HL-60 (cell line): ENCODE measurements at places on chromosomes 7 and 10.
A peak's percentile ranks its signal among the peaks of the same experiment; 100 is the strongest.

DNA sequence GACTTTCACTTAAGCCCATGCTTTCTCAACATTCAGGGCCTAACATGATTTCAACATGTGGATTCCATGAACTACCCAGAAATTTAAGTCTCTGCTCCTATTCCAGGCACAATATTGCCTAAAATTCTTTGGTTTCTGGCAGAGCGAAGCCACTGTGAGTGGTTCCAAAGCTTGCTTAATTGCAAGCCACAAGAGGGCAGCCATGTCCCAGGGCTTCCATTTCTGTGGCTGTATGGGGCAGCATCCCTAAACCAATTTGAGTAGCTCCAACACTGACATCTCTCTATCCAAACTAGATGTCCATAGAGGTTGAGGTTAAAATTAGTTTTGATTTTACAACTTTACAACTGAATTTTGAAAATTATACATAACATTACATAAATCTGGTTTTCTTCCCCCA is 56.3 kb upstream of the MDFIC start:
- DNase-seq, result peak; percentile 62

GRCh38 chr10:95759233-95759826 is 3.4 kb downstream of the ENTPD1 start:
- no peak for DNase-seq

GRCh38 chr7:47510192-47510591 is 71.7 kb downstream of the TNS3 start:
- no peak for DNase-seq

DNA sequence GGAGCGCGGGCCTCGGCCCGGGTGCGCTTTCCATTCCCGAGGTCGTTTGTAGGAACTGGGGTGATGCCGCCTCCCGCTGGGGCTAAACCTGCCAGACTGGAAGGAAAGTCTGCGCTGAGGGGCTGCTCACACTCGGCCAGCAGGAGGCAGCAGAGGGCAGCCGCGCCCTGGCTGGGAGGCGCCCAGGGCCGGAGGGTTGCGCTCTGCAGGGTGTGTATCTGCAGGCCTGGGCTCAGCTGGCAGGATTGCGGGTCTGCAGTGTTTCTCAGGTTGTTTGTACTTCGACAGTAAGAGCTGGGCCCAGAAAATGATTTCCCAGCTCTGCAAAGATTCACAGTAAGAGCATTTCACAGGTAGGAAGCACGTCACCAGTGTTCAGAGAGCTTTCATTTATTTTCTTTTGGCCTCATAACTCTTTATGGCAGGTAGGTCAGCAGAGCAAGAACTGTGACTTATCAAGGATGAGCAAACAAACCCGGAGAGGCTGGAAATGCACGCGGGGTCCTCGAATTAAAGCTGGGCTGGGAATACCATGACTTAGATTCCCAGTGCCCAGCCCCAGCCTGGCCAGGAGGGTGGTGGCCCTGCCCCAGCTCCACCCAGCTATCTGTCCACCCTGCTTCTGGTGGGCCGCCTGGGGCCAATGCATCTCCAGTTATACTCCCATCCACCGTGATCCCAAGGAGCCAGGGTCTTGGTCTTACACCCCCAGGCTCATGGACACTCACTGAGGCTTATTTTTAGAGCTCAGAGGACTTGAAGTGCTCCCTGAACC is 15.2 kb upstream of the PPP2R2D start:
- DNase-seq, result peak; percentile 79

- DNase-seq, result no peak
Measured at GRCh38 chr7:157566631-157567006, 229.8 kb downstream of the DNAJB6 start.

GRCh38 chr10:31581741-31582323 is 262.8 kb downstream of the ZEB1 start:
- no peak for DNase-seq

DNA sequence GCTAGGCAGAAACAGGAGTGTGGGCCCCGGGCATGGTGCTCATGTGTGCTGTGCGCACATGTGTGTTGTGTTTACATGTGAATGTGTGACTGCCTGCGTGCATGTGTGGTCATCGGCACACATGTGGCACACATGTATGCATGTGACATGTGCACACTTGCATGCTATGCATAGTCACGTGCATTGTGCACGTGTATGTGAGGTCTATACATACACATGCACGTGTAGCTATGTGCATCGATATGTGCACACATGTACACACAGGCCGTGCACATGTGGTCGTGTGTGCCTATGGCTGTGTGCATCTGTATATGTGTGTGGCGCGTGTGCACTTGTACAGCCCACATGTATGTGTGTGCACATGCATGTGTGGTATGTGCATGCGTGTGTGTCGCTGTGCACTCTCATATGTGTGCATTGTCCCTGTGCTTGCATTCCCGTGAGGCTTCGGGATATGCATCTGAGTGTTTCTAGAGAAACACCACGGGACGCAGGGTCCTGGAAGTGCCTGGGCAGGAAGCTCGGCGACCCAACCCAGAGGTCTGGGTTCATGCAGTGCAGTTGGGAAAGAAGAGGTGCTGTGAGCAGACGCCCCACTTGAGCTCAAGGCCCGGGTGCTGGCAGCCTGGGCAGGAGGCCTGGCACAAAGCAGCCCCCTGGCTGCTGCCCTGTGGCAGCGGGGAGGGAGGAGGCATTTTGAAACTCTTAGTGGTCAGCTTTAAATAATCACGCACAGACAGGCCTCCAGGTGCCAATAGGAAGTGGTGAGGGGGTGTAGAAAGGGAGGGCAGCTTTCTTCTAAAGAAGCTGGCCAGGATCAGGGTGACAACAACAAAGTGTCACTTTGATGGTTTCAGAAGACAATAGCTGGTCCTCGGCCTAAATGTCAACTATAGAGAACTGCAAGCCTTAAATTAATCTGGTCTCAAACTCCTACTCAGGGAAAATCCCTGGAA is 410.0 kb upstream of the MGMT start:
- DNase-seq, result no peak

- no peak for DNase-seq
Measured at GRCh38 chr10:11724938-11725776, 17.0 kb upstream of the ECHDC3 start.

- DNase-seq, result no peak
Measured at GRCh38 chr10:60565492-60565891, 175.8 kb upstream of the ANK3 start.

DNA sequence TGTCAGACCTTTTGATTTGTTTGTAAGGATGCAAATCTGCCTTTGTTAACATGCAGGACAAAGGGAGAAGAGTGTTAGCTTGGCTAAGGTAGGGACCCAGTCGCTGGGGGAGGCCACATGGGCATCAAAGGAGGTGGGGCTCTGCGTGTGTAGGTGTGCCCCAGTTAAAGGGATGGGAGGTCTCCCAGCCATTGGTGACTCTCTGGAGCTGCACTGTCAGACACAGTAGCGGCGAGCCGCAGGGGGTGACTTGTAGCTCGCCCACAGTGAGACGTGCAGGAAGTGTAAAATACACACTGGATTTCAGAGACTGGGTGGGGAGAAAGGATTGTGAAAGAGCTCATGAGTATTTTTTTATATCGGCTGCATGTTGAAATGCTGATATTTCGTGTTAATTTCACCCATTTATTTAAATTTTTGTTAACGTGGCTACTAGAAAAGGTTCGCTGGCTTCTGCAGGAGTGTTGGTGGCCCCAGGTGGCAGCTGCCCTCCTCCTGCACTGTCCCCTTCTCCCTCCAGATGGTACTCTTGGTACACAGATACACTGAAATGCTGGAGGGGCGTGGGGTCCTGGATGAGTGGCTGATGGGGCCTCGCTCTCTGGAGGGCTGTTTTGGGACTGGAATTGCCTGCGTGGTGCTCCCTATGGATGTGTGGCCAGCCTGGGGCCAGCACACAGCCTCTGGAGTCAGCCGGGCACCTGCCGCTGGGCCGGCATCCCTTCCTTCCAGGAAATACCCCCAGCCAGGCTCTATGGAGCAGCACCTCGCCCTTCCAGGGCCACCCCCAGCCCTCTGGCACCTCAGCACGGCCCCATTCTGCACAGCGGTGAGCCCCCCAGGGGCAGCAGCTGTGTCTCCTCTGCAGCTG is 59.2 kb downstream of the LHPP start:
- DNase-seq, result no peak

DNA sequence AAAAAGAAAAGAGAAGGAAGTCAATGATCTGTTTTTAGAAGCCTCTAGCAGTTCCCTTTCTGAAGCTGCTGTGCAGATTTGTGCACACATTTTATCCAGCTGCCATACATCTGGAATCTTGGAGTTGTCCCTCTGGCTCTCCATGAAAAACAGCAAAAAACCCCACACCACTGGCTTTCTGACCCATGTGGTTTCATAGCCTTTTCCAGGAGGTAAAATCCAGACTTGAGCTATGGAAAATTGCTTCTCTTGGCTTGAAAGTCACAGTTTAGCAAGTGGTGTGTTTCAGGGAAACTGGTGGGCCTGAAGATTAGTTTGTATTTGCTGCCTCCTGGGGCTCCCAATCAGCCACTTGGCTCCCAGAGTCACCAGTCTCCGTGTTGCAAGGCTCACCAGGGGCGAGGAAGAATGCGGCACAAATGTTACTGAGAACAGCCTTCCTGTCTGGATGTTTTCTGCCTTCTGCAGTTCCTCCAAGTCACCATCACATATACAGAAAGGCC is 50.1 kb upstream of the ADRB1 start:
- DNase-seq, result no peak

- DNase-seq, result no peak
Measured at GRCh38 chr10:43648095-43648397, 635 bp downstream of the ZNF32 start.

- DNase-seq, result no peak
Measured at GRCh38 chr7:144622745-144623144, 213.1 kb downstream of the TPK1 start.

DNA sequence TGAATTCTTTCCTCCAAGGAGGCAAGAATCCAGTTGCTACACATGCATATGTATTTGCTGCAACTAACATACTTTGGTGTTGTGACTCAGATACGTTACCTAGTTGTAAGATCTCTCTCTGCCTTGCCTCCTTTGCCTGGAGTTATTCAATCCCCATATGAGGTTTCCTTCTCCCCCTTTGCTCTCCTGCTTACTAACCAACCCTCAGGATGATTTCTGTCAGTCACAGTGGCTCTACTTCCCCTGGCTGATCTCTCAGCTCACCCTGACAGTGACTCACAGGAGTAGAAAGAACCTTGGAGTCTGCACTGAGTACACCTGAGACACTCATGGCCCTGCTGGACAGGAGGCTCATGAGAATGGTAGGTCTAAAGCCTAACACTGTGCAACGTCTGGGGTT is 92.0 kb downstream of the TMEM106B start:
- no peak for DNase-seq

DNA sequence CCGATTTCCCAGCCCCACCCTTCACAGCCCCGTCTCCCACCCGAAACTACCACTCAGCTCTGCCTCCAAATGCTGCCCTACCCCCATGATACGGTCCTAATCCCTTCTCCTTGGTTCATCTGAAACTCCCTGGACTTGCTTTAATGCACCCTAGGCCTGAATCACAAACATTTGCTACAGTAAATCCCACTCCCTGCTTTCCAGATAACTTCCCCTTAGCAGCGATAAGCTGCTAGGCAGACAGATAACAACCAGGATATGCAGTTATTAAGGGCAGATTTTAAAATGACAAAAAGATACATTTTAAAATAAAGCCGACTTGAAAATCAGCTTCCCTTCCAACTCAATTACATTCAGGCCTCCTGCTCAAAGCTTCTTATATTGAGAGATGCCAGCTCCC is 514.7 kb downstream of the GRID1 start:
- DNase-seq, result no peak

DNA sequence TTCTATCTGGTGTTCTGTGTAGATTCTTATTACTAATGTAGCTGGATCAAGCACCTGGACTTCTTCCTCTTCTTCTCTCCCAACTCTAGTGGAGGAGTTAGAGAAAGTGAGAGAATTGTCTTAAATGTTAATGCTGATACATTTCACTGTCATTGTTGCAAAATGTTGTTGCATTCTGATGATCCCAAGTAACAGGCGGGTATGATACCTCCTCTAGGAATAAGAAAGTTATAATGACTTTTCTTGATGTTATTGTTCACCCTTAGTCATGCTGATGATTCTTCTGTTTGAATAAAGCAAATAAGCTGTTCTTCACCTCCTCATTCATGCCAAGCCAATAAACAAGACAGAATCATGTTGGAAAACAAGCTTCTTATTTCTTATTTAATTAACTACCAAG is 9.1 kb downstream of the CHRM2 start:
- DNase-seq, result no peak

DNA sequence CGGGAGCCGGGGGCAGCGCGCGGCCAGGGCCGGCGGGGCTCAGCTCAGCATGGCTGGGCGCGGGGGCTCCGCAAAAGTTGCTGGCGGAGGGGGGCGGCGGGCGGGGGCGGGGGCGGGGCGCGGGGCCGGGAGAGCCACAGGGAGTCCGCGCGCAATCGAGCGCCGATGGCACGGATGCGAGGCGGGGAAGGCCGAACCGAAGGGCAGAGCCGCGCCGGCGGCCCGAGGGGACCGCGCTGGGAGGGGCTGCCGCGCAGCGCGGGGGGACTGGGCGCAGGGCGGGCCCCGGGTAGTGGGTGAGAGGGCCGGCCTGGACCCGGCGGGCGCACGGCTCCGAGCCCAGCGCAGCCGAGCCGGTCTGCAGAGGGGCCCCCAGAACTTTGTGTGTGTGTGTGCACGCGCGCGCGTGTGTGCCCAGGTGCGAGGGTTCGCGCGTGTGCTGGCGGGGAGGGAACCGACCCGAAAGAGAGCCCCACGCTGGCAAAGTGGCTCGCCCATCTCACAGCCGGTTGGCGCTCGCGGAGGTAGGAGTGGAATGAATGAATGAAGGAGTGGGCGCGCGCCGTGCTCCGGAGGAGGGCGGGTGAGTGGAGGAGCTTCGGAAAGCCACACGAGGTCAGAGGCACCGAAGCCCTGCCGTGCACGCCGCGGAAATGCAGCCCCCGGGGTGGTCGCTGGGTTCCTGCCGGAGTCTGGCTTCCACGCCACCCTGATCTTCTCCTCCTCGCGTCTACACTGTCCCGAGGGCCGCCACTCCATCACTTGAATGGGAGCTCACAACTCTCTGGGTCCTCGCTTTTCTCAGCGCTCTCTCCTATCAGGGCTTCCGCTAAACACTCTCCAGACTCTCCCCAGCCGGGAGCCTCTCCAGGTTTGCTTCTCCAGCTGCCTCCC is at the start of gene HIPK2:
Gene HIPK2, minus strand, starts transcription at position 51 of the 894 bp plus-strand sequence. CDS start 375 bp downstream, outside the sequence.
- peak; percentile 61 for DNase-seq

- DNase-seq, result no peak
Measured at GRCh38 chr7:52107355-52107754, 790.7 kb upstream of the COBL start.

GRCh38 chr10:1515780-1516491 is 221.4 kb downstream of the ADARB2 start:
- no peak for DNase-seq
